ENCODE measurements at places on chromosomes 4 and X.

DNA sequence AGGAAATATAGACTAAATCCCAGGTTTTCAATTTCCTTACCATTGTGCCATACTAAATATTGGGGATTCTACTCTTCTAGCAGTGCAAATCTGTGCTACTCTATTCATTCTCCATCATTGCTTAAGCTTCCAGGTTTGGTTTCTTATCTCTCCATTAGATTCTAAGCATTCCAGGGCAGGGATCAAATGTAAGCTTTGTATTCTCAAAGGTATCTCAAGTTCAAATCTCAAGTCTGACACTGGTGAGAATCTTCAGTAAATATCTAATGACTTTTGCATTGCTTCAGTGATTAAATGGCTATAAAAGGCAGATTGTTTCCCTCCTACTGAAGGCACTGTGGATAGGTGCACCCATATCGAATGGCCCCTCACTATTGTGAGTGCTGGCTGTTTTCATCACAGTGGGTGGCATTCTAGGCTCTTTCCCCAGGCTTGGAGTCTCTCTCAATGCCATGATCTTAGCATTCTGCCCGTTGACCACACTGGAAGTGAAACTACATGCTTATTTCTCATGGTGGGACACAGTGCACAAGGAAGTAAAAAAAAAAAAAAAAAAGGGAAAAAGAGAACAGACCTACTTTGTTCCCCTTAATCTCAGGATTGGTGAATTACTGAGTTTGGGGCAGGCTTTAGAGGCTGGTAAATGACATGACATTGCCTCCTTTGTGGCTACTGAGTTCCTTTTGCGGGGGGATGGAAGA, 28.7 kb downstream of the FAM9C start:
- DNase-seq, result no peak

GRCh38 chrX:39805022-39805421, 292.7 kb downstream of the BCOR start:
- DNase-seq, result no peak

DNA sequence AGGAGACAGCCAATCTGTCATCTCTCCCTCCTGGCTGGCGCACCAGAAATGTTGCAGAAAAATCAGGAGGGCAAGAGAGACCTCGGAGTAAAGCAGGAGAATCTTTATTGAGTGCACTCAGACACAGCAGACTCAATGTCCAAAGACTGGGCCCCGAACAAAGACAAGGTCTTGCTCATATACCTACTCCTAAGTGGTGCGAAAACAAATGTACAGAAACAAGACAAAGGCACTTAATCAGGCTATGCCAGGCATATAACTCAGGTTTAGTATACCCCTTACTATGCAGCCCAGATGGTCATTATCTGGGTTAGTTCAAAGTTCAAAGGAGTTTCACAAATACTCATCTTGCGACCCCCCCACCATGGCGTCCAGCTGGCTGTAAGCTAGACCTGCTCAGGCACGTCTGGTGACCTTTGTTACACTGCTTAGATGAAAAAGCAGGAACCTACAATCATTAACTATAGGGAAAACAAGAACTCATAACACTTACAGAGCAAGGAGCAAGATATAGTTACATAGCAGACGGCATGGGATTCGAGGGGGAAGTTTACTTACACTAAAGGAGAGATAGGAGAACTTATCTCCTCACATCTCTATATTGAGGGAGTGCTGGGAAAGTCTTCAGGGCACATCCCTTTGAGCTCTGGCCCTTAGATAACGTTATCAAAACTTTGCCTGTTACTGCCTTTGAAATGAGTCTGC, 27.5 kb downstream of the SULT1E1 start:
- DNase-seq, result no peak

DNA sequence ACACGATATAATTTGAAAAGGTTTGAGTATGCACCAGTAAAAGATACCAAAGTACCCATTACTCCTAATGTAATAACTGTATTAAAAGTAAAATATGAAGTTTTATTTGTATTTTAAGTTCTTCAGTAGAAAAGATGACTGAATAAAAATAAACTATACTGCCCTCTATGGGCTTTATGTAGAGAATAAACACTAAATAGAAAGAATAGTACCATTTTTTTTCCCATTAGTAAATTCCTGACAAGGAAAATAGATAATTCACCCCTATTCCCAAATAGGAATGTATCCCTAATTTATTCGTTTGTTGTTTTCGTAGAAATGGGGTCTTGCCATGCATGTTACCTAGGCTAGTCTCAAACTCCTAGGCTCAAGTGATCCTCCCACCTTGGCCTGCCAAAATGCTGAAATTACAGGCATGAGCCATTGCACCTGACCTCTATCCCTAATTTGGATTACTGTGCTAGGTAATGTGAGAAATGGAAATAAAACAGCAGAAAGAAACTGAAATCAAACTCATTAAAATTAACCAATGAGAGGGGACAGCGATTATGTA, 73.6 kb upstream of the COX18 start:
- no peak for DNase-seq

- no peak for DNase-seq
Measured at GRCh38 chrX:67718926-67719325, 175.1 kb downstream of the AR start.

GRCh38 chr4:71343670-71344466, 5.0 kb downstream of the SLC4A4 start:
- no peak for DNase-seq

DNA sequence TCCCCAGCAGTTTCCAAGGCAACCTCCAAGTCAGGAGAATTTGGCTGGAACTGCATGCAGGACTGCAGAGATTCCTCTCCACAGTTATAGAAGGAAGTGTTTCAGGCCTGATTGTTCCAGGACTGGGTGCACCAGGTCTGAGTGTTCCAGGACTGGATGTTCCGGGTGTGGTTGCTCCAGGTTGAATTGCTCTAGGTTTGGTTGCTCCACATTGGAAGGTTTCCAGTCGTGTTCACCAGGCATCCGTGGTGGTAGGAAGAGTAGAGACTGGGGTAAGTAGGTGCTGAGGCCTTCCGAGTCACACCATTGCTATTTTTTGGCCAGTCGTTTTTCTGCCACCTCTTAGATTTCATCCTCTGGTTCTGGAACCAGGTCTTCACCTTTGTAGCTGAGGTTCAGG, 105.4 kb downstream of the MSN start:
- no peak for DNase-seq

DNA sequence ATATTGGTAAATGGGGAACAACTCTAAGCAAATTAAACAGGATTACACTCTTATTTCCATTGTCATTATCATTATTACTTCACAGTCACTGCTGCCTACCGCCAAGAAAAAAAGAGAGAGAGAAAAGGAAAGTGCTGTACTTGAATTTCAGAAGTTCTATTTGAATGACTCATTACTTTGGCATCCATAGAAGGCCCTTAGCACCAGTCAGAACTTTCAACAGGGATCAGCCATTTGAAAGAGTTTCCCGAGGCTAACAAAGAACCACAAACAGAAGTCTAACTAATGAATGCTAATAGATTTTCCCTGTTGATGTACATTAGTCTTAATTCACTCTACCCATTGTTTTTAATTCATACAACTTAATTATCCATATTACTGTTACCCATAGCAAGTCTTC, 116.3 kb downstream of the SHROOM4 start:
- DNase-seq, result no peak

- no peak for DNase-seq
Measured at GRCh38 chrX:24619647-24620046, 27.5 kb downstream of the PCYT1B start.

GRCh38 chr4:100517864-100518341, at the start of gene EMCN:
Gene EMCN, minus strand, starts transcription at chr4:100518022. Its CDS starts 108 bp downstream, at chr4:100517914.
- no peak for DNase-seq

- no peak for DNase-seq
Measured at GRCh38 chrX:153845842-153846241, 15.5 kb upstream of the PDZD4 start.

- no peak for DNase-seq
Measured at GRCh38 chr4:37489697-37490096, 196.5 kb downstream of the RELL1 start.

GRCh38 chrX:85630901-85631300, 251.4 kb upstream of the POF1B start:
- DNase-seq, result no peak

DNA sequence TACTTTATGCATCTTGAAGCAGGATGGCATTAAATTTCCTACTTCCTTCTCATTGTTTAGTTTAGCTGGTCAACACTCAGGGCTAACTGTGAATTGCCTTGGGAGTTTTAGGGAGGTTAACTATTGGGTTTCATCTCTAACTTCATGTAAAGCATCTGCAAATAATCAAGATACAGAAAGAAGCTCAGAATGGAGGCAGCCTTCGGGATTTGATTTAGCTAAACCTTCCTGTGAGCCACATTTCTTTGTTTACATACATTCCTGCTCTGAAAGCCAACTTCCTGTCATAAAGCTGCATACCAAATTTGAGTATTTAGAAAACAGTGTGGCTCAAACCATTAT, 131.7 kb upstream of the PCDH18 start:
- no peak for DNase-seq

GRCh38 chr4:177489471-177490246, 47.4 kb upstream of the AGA start:
- DNase-seq, result no peak

DNA sequence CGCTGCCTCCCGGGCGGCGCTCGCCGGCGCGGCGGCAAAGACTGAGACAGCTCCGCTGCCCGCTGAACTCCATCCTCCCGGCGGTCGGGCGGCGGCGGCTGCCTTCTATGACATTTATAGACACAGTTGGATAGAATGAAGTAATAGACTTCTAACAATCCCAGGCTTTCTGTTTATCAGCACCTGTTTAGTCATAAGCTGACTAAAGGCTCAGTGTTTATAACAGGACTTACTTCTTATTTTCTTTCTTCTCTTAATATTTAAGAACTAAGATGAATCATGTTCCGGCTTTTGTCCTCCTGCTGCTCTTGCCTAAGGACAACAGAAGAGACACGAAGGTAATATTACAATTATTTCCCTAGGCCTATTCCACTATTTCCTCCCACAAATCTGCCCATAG, 3.9 kb downstream of the ARL13A start:
- no peak for DNase-seq

DNA sequence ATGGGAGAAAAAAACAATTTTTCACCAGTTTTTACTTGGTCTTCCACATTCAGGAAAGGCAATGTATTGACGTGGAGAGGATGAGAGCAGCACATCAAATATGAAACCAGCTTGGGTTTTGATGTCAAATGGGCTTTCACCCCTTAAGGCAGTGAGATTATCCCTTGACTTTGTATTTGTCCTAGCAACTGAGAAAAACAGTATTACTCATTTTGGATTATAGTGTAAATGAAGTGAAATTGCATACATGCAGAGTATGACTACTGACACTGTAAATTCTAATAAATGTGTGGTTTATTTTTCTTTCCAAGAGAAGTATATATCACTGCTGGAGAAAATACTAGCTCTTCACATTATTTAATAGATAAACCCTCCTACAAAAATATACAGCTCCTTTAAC, 863.6 kb upstream of the IGFBP7 start:
- DNase-seq, result no peak

GRCh38 chr4:23819041-23819511, 70.8 kb downstream of the PPARGC1A start:
- no peak for DNase-seq

GRCh38 chr4:1927675-1928074, 56.5 kb downstream of the NSD2 start:
- no peak for DNase-seq

GRCh38 chr4:83810428-83810827, 274.5 kb downstream of the GPAT3 start:
- no peak for DNase-seq

DNA sequence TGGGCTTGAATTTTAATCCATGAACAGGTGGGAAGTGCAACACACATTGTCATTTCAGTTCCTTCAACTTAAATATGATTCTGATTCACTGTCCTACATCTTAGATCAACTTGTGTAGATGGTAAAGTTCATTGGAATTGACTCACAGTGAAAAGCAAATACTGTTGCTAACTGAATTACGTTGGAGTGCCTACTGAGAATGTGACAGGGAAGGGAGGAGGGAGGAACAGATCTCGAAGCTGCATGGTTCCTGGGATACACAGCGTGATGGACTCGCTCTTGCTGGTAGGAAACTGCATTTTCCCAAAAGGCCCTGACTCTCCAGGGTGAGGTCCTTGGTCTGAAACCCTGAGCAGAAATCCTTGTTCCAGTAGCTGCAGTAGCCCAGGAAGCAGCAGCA, 284.2 kb downstream of the USP46 start:
- DNase-seq, result no peak

- no peak for DNase-seq
Measured at GRCh38 chr4:161760008-161760407, 403.8 kb downstream of the FSTL5 start.

DNA sequence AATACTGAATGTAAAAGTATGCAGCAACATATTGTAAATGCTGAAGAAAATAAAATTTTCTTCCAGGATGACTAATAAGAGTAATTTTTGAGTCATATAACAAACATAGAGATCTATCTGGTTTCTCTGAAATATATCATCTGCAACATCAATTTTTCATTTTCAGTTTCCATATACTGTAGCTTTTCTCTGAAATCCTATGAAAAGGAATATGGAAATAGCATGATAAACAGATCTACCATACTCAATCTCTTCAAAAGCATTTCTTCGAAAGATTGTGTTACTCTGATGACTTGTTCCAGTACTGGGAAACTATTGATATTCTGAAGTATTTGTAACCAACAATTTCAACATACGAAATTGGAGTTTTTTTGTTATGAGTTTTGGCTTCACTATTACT, 1156.7 kb downstream of the FAM133A start:
- DNase-seq, result no peak

GRCh38 chr4:792626-793092, 33.3 kb downstream of the CPLX1 start:
- DNase-seq, result no peak

- no peak for DNase-seq
Measured at GRCh38 chr4:109982521-109982920, 69.8 kb downstream of the EGF start.

- no peak for DNase-seq
Measured at GRCh38 chr4:74328501-74328900, 20.2 kb downstream of the EPGN start.

- DNase-seq, result no peak
Measured at GRCh38 chr4:139587446-139587845, 31.4 kb upstream of the SETD7 start.

DNA sequence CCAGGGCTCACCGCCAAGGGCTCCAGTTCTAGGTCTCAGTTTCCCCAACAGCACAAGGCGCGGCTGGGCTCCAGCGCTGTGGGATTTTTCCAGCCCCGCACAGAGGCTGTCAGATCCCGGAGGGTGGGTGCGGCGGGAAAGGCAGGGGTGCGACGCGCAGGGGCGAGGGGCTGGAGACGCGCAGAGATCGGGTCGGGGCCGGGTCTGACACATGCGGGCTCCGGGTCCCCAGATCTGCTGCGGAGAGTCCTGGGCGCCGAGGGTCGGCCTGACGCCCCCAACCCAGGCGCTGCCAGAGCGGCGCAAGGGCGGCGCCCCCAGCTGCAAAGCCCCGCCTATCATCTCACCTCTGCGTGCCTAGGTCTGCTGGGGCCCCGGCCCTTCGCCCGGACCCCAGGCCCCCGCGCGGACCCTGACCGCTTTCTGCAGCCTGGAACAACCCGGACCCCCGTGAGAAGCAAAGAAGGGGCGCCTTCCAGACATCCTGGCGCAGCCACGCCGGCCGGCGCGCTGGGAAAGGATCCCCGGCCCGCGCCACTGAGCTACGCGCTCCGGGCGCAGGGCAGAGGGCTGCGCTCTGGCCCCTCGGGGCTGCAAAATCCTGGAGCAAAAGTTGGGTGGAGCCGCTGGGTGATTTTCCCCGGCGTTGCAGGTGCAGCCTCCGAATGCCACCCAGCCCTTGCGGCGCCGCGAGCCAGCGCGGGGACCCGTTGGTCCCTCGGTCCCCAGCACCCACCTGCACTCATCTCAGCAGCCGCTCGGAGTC, 486 bp downstream of the ABLIM2 start:
- DNase-seq, result no peak
